ENCODE measurements at places on chromosomes 11 and 22.

DNA sequence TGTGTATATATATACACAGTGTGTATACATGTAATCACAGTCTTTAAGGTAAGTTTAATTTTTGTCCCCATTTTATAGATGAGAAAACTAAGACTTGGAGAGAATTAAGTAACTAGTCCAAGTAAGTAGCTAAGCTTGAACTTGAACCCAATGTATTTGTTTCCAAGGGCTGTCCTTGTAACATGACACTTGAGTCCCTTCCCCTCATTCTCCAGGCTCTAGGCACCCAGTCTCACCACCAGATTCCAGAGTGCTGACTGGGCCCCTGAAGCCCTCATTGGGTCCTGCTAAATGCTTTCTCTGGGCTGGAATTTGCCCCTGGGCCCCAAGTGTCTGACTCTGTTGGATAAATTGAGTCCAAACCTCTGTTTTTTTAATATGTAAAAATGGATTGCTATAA, 45.5 kb downstream of the ADM start:
- DNase-seq: no peak

GRCh38 chr11:68810164-68810563, 31.6 kb downstream of the CPT1A start:
- DNase-seq: no peak

GRCh38 chr11:90448256-90448655, 225.4 kb upstream of the CHORDC1 start:
- DNase-seq: no peak

GRCh38 chr11:123654566-123655081, at the start of gene SCN3B:
Gene SCN3B (minus strand): TSS chr11:123654624. CDS start chr11:123653801, 823 bp downstream.
- no peak for DNase-seq

GRCh38 chr11:100863080-100863581, 176.0 kb downstream of the ARHGAP42 start:
- no peak for DNase-seq

DNA sequence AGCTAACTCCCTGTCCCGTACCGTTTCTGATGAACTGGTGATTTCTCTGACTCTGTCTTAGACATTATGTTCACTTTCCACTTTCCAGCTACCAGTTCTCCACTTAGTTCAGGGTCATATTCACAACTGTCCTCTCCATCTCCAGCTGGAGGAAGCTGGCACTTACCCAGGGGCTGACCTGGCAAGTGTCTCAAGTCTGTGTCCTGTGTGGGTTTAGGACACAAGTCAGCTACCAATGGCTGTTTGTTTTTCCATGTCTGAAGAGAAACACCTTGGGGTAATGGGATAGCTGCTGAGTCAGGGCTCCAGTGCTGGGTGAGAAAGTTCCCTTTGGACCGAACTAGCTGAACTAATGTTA, 134.4 kb downstream of the CSNK2A3 start:
- DNase-seq: no peak

- DNase-seq: no peak
These were observed 863 bp downstream of the YIF1A start for GRCh38 chr11:66287889-66288670.

GRCh38 chr11:93271596-93271995, 58.9 kb upstream of the DEUP1 start:
- DNase-seq: no peak

GRCh38 chr11:70532731-70533130, 134.4 kb downstream of the CTTN start:
- DNase-seq: no peak

- DNase-seq: no peak
These were observed 7.6 kb downstream of the DDIAS start for GRCh38 chr11:82909015-82909640.

GRCh38 chr11:25453471-25453870, 878.5 kb upstream of the ANO3 start:
- DNase-seq: no peak

DNA sequence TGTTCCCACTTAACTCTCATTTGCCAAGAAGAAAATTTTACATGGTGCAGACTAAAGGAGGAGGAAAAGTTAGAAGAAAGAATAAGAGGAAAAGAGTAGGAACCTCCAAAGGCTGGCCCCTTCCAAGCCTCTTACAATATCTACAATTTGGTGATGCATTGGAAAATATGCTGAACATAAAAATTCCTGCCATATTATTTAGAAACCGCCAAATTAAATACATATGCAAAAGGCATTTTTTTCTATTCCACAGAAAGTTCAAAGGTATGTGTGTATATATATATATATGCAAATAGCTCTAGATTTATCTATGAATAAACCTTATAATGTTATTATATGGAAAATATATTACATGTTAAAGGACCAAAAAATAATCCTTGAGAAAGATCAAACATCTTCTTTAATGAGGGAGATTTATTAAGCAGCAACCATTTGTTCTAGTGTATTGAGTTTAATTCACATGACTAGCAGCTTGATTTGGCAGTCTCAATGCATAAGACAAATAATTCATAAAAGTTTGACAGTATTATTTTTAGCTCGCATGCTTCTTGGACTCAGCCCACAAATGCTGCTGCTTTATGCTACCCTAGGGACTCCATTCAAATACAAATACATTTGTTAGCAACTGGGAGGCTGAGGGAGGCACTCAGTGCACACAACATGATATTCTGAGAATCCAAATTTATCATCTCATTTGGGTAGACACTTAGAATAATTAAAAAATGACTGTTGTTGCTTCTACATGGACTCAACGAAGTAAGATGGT, 184.9 kb downstream of the SBF2 start:
- no peak for DNase-seq

GRCh38 chr22:44572414-44573207, 74.6 kb upstream of the RTL6 start:
- no peak for DNase-seq

DNA sequence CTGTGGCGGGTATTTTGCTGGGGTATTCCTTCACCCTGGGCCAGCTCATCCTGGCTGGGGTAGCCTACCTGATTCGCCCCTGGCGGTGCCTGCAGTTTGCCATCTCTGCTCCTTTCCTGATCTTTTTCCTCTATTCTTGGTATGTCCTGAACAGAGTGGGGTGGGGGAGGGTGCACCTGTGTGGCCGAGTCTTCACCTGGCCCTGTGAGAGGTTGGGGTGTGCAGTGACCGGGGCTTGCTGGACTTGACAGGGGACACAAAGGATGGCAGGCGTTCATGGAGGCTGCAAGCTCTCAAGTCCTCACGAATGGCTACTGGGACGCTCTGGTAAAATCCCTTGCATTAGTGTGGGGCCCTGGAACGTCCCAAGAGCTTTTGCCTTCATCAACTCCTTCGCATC, 39.3 kb downstream of the CAPN1 start:
- no peak for DNase-seq

DNA sequence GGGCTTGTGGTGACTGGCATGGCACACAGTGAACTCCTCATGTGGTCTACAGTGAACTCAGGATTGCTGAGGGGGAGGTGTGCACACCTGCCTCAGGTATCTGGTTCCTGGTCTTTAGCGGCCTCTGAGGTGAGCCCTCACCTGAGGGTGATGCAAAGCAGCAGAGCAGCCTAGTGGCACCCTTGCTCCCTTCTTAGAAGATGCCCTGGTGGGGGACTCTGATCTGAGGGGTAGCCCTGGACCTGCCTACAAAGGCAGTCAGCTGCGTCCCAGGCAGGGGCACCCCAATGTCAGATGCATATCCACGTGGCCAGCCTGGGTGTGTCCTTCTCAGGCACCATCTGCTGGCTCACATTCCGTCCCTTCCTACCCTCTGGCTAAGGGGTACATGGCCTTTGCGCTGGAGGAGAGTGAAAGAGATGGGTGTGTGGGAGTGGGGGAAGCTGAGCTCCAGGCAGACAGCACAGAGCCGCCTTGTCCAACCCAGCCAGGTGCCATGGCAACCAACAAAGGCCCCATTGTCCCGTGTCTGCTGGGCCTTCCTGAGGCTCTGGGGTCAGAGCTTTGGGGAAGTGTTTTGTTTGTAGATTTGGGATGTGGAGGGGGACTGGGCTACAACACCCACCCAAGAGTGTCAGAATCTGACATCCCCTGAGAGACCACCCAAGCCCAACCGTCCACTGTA, 5.8 kb downstream of the PLEKHB1 start:
- DNase-seq: no peak

GRCh38 chr22:41742918-41743317, 43.6 kb downstream of the MEI1 start:
- DNase-seq: no peak

GRCh38 chr11:61004180-61004611, 32.7 kb downstream of the CD6 start:
- DNase-seq: no peak

DNA sequence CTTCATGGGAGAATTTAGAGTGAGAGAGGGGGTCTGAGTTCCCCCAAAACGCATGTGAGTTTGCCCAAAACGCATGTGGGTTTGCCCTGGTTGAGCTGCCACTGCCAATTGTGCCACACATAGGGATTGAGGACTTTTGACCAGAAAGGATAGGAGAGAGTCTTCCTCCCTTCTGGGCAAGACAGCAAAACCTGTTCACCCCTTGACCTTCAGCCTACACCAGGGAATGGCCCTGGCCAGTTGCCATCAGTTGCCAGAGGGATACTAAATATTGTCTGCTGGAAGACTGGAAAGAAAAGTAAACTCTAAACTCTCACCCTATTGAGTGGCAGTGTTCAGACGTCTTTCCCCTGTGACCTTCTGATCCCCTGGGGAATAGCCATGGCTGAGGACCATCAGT, 363.8 kb downstream of the DLG2 start:
- DNase-seq: no peak

DNA sequence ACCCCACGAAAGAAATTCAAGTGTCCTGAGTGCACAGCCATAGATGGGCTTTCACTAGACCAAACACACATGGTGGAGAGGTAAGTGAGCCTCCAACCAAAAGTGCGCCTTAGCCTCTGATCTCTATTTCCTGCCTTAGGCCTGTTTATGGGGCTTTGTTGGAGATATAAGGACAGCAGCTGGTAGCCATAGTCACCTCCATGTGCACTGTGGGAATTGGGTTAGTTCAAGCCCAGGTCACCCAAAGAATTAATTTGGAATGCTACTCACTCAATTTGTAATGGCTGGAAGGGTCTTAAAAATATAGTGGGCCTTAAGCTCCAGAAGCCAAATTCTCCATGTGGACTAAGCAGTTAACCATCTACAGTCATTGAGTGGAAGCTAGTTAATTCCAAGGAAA, 73.6 kb downstream of the ALX4 start:
- no peak for DNase-seq

- peak; percentile 41 for DNase-seq
These were observed 8.2 kb downstream of the UBASH3B start for GRCh38 chr11:122663764-122664163.

GRCh38 chr11:69195824-69196782, 40.4 kb downstream of the SMIM38 start:
- no peak for DNase-seq

DNA sequence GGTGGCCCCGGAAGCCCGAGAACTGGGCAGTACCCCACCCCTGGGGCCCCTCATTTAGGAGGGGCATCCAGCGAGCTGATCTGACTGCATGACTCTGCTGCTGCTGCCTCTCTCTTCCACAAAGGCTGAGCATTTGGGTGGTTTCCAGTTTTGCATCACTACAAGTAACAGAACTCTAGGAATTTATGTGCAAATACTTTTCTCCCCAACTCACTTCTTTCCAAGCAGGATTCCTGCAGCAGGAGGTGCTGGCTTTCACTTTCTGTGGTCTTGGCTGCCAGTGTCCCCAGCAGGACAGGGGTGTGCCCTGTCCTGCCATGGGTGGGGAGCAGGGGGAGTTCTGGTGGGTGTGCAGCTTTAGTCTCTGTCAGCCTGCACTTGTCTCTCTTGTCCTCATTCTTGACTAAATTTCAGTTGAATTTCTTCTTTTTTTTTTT, 21.2 kb downstream of the UPB1 start:
- DNase-seq: peak; percentile 92
